ENCODE measurements at places on chromosomes 13 and 19.

GRCh38 chr19:40155749-40156265, 35.4 kb upstream of the MAP3K10 start:
- DNase-seq: no peak

DNA sequence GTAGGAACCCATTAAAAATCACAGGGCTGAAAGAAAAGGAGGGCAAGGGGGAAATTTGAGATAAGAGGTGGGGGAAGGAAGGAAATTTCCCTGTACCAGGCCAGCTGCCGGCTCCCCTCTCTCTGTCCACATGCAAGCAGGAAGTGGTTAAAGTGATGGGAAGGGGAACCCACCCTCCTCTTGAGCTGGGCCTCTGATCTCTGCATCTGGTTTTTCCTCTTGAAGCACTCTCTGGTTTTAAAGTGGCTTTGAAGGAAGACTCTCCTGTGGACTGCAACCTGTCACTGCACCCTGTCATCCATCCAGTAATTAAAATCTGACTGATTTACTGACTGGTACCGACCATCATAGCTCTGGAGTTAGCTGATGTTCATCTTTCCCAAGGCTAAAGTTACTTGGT, 239.6 kb downstream of the TSHZ3 start:
- DNase-seq: no peak

GRCh38 chr19:32767951-32768679, 48.5 kb downstream of the TDRD12 start:
- DNase-seq: no peak

DNA sequence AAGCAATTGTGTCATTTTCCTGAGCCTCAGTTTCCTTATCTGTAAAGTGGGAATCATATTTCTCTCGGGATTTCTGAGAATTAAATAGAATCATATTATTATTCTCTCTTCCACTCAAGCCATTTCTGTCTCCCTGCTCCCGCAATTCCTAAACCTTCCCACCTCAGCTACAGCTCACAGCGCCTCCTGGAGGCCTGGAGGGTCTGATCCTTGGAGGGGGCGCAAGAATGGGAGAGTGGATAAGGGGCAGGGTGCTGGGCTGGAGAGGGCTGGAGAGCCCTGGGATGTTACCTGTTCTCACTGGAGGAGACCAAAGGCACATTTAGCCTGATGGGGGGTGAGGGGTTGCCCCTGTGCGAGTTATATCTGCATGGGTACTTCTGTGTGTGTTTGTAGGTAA, 31.1 kb upstream of the CYP2S1 start:
- no peak for DNase-seq

DNA sequence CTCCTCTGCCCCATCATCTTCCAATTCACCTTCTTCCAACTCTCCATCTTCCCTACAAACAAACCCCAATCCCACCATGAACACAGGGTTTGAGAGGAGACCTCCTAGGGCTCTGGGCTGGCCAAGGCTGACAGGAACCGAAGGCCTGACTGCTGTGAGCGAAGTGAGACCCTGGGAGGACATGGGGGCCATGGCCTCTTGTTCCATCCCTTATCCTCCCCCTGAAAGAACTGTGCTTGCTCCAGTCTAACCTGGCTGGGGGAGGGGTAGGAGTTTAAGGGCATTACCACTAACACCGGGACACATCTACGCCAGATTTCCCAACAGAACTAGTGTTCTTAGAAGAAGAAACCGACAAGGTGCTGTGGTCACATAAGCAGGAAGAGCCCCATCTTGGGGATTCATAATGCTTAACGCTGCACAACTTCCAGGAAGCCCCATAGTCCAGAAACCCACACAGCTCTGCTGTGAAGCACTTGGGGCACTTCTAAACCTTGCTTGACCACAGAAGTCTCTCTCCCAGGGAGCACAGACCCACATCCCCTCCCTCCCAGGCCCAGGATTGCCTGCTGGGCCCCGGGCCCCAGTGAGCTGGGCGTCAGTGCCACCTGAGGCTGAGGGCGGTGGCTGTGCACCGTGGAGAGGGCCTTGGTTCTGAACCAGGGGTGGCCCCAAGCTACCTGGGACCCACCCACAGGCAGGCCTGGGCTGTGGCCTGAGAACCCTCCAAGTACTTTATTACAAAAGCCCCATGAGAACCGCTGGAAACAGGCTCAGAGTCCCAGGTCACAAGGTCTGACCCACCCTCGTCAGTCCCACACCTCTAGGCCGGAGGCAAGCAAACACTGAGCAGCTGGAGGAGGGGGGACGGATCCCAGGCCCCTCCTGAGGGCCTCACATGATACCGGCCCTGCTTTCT, 18.8 kb downstream of the ZC3H4 start:
- DNase-seq: no peak

DNA sequence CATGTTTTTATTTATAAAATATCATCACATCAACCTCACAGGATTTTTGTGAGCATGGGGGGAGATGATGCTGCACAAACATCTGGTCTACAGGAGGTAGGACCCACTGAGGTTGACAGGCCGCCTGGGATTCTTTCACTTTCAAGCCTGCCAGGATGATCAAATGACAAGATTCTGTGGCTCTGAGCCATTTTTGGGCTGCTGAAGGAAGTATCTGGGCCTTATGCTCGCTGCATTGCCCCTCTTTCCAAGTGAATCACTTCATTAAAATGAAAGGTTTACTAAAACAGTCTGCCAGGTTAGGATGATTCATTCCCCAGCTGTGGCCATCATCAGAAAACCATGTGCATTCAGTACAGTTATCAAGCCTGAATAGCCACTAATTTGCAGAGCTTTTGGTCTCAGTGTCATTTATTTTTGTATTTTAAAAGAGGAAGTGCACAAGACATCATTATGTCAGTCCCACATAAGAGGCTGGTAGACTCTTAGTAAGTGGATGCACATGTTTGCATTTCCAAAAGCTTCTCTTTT, 34.4 kb downstream of the STARD13 start:
- no peak for DNase-seq

DNA sequence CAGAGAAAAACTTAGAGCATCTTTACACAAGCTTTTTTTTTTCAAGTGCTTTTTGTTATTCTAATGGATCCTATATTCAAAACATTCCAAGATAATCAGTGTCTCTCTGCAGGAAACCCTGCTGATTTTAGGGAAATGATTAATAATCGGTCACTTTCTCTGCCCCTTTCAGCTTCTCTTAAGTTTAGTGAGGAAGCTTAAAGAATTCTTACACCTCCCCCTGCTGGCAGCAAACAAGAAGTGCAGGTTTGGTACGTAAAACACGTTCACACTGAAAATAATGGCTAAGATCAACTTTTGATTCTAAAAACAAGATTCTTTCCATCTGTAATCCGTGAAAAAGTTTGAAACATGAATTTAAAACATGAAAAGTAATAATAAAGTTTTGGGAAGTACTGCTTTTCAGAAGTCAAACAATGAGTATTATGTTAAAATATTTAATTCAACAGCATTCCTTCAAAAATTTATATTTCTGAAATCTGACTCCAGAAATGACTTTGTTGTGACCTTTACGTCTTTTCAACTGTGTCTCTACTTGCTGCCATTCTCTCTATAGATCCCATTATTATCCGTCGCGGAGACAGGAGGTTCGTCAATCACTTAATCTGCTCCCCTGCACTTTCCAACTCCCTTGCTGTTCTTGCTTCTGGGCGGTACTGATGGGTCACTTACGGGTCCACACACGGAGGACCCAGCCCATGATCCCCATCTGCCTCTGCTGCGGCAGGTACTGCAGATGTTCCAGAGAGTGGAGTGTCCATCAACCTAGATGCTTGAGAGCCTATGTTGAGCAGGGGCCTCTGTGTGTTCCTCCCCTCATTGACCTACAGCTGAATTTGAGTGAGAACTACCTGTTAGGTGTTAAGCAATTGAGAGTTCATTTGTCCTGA, 203.1 kb upstream of the EDNRB start:
- no peak for DNase-seq
